ENCODE measurements at places on chromosomes 2 and 18.

DNA sequence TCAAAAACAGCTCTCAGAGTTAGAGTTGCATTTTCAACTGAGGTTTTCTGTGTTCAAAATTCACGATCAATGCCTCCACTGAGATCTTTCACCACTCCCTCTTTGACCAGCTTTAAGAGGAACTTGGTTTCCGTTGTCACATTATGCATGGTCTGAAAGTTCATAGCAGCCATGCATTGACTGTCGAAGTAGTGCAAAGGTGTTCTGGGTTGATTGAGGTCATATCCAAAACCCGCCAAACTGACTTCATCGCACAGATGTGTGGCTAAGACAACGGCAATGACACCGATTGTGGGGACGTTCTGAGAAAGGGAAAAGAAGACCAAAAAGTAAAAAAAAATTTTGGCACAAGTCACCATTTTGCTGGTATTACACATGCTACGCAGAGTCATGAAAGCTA is 48.7 kb downstream of the ST3GAL5 start:
- no peak for DNase-seq

GRCh38 chr18:60649107-60649506 is 276.5 kb upstream of the MC4R start:
- DNase-seq: no peak

- DNase-seq: no peak
Observed at GRCh38 chr18:12904012-12904516, 20.0 kb upstream of the PTPN2 start.

GRCh38 chr18:53241161-53241560 is 901.2 kb downstream of the DCC start:
- DNase-seq: no peak

- DNase-seq: no peak
Observed at GRCh38 chr2:10478916-10479315, 30.8 kb upstream of the ODC1 start.

GRCh38 chr2:66948234-66948633 is 448.9 kb upstream of the ETAA1 start:
- no peak for DNase-seq

- DNase-seq: no peak
Observed at GRCh38 chr2:236827997-236828396, 257.7 kb upstream of the COPS8 start.

DNA sequence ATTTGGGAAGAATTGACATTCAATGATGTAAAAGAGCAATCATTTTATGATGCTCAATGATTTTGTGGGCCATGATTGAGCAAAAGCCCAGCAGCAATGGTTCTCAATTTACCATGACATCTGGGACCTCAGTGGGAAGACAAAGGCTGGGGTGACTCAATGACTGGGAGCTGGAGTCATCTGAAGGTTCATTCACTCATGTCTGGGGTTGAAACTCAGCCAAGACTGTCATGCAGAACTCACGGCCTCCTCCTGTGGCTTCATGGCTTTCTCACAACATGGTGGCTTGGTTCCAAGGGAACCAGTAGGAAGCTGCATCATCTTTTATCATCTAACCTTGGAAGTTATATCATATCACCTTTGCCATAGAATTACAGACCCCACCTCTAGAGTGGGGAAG is 45.1 kb upstream of the CD226 start:
- DNase-seq: no peak

GRCh38 chr18:78611869-78612268 is 367.7 kb upstream of the SALL3 start:
- DNase-seq: no peak

GRCh38 chr2:15009681-15010080 is 377.2 kb downstream of the LRATD1 start:
- DNase-seq: peak; percentile 1

GRCh38 chr2:107313316-107313715 is 427.3 kb upstream of the ST6GAL2 start:
- DNase-seq: no peak

GRCh38 chr2:80737047-80737446 is 432.5 kb upstream of the LRRTM1 start:
- no peak for DNase-seq

- DNase-seq: peak; percentile 93
Observed at GRCh38 chr2:66888791-66889631, 454.1 kb downstream of the MEIS1 start.

GRCh38 chr2:120322329-120322728 is 23.6 kb upstream of the INHBB start:
- no peak for DNase-seq

GRCh38 chr18:76875390-76876325 is 53.3 kb downstream of the ZNF236 start:
- DNase-seq: no peak

DNA sequence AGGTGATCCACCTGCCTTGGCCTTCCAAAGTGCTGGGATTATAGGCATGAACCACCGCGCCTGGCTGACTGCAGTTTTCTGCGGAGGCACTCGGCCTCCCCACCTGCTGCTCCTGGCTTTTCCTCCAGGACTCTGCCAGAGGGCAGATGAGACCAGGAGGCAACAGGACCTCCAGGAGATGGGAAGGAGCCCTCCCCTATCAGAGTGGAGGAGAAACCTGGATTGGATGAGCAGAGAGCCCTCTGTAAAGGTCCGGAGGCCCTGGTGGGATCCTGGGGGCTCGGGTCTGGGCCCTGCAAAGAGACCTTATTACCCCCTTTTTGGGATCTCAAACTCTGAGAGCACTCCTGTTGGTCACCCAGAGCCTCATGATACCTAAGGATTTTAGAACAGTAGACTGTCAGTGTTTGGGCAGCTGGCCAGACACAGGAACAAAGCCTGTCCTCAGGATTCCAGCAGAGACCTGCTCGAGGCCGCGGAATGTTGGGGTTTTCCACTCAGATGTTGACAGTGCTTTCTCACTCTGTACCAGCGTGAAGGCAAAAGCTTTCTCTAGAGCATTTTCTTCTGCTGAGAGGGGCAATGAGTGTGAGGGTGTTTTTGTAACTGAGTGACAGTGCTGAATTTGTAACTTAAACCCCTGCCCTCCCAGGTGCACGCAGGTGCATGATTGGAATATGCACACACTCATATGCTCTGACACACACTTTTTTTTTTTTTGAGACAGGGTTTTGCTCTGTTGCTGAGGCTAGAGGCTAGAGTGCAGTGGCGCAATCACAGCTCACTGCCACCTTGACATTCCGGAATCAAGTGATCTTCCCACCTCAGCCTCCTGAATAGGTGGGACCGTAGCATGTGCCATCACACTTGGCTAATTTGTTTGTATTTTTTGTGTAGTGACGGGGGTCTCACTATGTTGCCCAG is 48.4 kb downstream of the NPPC start:
- DNase-seq: no peak

DNA sequence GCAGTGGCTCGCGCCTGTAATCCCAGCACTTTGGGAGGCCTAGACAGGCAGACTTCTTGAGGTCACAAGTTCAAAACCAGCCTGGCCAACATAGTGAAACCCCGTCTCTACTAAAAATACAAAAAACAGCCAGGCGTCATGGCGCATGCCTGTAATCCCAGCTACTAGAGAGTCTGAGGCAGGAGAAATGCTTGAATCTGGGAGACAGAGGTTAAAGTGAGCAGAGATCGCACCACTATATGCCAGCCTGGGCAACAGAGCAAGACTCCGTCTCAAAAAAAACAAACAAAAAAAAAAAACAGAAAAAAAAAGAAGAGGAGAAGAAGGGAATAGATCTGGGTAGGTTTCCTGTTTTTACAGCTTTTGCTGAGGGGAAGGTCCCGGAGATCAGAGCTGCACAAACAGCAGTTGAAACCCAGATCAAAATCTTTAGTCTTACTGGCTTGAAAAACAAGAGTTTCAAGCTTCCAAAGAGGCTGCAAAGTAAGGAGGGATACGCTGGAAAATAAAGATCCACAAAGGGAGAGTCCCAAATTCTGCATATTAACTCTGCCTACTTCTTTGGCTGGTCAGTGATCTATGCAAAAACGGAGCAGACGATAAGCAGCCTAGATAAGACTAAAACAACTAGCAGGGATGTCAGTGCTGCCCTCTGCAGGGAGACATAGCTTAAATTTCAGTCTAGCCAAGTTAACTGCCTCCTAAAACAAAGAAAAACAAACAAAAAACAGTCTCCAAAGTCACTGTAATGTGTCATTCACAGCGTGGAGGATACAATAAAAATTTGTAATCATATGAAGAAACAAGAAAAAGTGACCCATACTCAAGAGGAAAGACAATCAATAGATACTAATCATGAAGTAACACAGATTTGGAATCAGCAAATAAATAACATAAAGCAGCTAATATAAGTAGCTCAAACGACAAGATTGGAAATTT is 74.1 kb downstream of the TLK1 start:
- DNase-seq: peak; percentile 12

DNA sequence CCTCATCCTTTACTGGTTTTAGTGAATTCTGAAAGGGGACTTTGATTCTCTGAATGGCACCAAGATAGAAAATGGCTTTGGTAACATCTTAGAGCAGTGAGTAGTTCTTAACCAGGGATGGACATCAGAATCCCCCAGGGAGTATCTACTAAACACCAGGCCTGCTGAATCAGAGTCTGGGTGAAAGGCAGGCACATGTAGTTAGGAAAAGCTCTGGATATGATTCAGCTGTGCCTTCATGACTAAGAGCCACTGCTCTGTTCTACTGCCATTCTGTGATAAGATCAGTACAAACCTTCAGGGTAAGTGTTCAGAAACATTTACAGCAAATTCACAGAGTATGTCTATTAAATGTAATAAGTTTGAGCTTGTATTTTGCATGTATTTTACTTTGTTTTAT is 46.2 kb upstream of the B3GNT2 start:
- peak; percentile 90 for DNase-seq

GRCh38 chr2:46018773-46019591 is 278.2 kb upstream of the EPAS1 start:
- no peak for DNase-seq

DNA sequence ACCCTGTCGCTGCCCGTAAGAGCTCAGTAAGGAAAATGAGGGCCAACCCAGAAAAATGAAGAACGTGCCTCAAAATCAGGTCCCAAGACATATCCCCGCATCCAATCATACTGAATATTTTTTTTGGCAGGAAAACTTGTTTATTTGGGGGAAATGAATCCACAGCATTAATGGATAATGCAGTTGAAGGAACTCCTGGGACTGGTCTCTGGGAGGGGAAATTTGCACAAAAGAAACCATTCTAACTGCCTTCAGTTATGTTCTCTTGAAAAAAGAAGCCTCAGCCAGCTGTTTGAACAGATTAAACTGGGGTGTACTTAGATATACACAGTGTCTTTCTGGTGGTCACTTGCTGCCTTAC is 61.3 kb downstream of the SPRED2 start:
- no peak for DNase-seq

DNA sequence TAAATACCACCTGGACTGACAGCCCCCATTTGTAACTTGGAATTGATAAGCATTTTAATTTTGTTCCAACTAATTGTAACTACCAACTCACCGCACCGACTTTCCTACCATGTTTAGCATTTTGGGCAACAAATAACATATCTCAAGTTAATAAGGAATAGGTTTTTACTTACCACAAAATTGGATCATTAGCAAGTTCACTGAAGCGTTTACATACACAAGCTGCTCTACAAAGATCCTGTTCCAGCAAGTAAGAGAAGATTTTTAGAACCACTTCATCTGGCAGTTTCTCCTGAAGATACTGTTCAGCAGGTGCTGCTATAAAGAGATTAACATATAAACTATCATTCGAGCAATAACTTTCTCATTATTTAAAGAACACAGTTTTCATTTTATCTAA is 55.7 kb downstream of the MSH6 start:
- DNase-seq: no peak

- DNase-seq: no peak
Observed at GRCh38 chr2:235358981-235359471, 134.8 kb upstream of the AGAP1 start.

DNA sequence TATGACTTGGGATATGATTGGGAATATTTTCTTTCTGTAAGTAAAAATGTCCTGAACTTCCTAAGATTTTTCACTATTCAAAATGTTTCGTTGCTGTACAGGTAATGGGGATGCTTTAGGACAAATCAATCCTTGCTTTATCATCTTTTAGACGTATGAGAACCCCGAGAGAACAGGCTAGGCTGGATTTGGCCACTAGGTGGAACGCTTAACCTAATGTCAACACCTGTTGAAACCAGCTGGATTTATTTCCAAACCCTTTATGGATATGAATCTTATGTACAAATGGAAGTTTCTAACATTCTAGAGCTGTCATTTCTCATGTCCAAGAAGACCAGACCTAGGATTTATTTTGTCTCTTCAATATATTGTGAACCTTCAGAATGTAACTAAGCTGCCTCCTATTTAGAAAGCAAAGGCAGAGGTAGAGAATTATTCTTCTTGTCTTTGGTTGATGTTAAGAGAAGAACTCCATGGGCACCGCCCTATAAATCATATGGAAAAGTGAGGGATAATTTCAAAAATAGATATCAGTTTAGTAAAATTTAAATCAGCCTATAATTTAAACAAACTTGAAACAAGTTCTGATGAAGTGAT is 96.7 kb downstream of the PMAIP1 start:
- no peak for DNase-seq
